ENCODE measurements at places on chromosomes 6 and 20. TPM values are rescaled to one million over a fixed set of nuclear protein-coding genes. Genes with fewer than 3 reads are reported as not detected.

- no peak for DNase-seq
Measured at GRCh38 chr6:39822846-39823815, 31.0 kb downstream of the DAAM2 start.

TRIM15 gene
- not detected for total RNA-seq

DNA sequence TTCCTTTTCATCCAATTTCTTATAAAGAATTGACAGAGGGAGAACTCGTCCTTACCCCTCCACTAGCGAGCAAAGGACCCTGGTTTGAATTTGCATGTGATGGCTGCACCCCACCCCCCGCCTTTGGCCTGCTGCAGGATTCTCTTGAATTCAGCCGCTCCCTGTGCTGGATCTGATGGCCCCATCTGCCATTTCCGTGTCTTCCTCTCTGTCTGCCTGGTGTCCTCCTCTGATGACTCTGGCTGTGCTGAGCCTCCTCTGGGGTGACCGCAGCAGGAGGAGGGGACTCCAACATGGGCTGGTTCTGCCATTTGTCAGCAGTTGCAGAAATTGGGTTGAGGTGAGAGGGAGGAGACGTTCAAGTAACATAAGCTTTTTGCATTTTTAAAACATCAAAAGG lies 188.8 kb downstream of the DLL1 start:
- DNase-seq = peak; percentile 60

- no peak for DNase-seq
Measured at GRCh38 chr6:474453-475185, 83.1 kb downstream of the IRF4 start.

CD93 gene
- total RNA-seq = not detected

- no peak for DNase-seq
Measured at GRCh38 chr20:57283860-57284259, 17.4 kb upstream of the BMP7 start.

Data from glutamatergic neuron (in vitro differentiated cells).